ENCODE measurements at places on chromosomes 5 and 9. TPM values are rescaled to one million over a fixed set of nuclear protein-coding genes. Genes with fewer than 3 reads are reported as not detected.

- no peak for DNase-seq
- no peak overlapping the region for H3K4me3 ChIP-seq
Measured at GRCh38 chr5:65061974-65062353, 293.2 kb downstream of the CWC27 start.

DNA sequence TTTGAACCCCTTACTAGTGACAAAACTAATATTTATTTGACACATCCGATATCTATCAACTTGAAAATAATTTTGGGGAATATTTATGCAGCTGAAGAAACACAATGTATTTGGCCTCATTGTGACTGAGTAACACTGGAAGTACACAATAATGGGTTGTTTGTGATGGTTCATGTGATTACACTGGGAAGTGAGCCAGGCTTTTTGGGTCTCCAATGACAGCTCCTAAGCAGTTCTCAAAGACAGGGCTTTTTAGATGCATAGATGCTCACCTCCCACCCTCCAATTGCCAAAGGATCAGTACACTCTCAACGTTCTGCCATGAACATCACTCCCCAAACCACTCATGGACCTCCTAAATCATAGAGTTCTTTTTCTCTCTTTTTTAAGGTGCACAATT lies 170.0 kb downstream of the SLC24A2 start:
- no peak for DNase-seq
- H3K4me3 ChIP-seq, result no peak overlapping the region
- no peaks in the 10 kb centered on the region for H3K36me3 ChIP-seq
- H3K4me1 ChIP-seq, result no peaks in the 10 kb centered on the region

- H3K4me1 ChIP-seq, result no peaks in the 10 kb centered on the region
- H3K36me3 ChIP-seq, result no peaks in the 10 kb centered on the region
- H3K27me3 ChIP-seq, result no peaks in the 10 kb centered on the region
- no peak for DNase-seq
- no peak overlapping the region for H3K27ac ChIP-seq
- H3K4me3 ChIP-seq, result no peak overlapping the region
Measured at GRCh38 chr5:104551628-104552027, 989.0 kb upstream of the NUDT12 start.

DNA sequence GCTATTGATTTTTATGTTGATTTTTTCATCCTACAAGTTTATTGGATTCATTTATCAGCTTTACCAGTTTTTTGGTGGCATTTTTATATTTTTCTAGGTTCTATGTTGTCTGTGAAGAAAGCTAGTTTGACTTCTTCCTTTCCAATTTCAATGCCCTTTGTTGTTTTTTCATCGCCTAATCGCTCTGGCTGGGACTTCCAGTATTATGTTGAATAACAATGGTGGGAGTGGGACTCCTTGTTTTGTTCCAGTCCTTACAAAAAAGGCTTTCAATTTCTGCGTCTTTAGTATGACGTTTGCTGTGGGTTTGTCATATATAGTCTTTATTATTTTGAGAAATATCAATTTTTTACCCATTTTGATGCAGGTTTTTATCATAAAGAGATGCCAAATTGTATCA lies 175.6 kb upstream of the CCNH start:
- H3K36me3 ChIP-seq, result no peaks in the 10 kb centered on the region
- H3K27me3 ChIP-seq, result no peaks in the 10 kb centered on the region
- H3K27ac ChIP-seq, result no peak overlapping the region
- no peaks in the 10 kb centered on the region for H3K4me1 ChIP-seq

DNA sequence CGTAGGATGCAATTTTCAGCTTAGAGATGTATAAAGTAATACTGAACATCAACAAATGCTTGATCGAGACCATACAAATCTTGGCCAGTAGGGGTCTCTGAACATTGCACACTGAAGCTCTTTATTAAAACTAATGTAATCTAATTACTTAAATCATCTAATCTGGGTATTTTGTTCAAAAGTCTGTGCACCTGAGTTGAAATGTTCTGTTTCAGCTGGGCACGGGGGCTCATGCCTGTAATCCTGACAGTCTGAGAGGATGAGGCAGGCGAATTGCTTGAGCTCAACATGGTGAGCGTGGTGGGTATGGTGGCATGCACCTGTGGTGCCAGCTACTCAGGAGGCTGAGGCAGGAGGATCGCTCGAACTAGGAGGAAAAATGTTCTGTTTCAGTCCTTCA lies 41.0 kb downstream of the ESM1 start:
- no peak for DNase-seq
- H3K4me3 ChIP-seq, result no peak overlapping the region
- peaks cover 3% of the 10 kb centered on the region for H3K4me1 ChIP-seq
- H3K27ac ChIP-seq, result no peak overlapping the region
- no peaks in the 10 kb centered on the region for H3K27me3 ChIP-seq

DNA sequence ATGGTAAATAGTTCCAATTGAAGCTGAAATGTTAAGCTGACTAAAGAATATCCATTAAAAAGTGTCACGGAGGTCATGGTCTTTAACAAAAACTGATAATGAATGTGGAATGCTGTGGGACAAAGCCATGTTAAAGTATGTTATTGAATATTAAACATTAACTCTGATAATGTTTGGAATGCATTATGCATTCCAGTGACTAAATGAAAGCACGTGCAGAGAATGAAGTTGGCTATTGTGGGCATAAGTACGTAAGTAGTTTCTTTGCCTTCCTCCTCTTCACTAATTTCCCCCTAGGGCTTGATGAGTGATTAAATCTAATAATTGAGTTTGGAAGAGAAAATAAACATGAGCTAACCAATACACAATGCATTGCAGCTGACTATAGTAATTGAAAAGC lies 640.4 kb upstream of the CDH10 start:
- H3K4me3 ChIP-seq, result no peak overlapping the region
- H3K27me3 ChIP-seq, result no peaks in the 10 kb centered on the region
- no peaks in the 10 kb centered on the region for H3K36me3 ChIP-seq
- DNase-seq, result no peak
- H3K27ac ChIP-seq, result no peak overlapping the region

DNA sequence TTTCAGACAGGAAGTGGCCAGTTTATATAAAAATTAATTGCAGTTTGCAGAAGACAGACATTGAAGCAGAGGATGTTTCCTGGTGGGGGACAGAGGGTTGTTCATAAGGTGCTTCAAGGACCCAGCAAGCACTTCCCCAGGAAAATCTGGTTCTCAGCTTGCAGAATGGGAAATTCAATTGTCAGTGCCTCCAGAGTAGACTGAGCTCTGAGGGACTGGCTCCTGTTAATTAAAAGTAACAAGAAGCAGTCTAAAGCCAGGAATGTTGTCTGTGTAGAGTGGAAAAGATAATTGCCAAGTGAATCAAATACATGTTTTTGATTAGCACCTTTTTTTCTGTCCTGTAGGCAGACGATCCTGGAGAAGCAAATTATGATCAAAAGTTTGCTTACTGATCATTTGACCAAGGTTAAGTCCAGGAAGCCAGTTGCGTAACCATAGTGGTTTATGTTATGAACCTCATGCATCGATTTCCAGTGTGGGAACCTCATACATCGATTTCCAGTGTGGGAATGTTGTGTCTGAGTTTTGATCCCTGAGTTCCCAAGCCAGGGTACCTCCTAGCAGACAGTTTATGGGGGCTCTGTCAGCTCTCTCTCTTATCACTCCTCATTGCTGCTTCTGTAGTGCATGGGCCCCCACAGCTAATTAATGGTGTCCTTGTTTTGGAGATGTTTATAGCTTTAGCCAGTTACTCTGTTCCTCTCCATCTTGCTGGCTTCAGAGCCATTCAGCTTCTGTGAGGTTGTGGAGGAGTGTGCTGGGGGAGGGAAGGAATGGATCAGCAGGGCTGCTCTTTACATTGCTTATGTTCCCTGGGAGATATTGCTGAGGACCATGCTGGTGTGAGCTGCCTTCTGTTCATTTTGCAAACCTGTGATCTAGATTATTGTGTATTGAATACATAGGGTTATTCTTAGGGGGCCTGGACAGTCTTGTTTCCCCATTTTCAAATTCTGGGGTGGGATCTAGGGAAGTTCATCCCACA lies 17.1 kb downstream of the MSANTD3 start:
- H3K4me3 ChIP-seq, result no peak overlapping the region
- H3K27me3 ChIP-seq, result no peaks in the 10 kb centered on the region
- no peak overlapping the region for H3K27ac ChIP-seq
- H3K4me1 ChIP-seq, result no peaks in the 10 kb centered on the region
- DNase-seq, result no peak

DNA sequence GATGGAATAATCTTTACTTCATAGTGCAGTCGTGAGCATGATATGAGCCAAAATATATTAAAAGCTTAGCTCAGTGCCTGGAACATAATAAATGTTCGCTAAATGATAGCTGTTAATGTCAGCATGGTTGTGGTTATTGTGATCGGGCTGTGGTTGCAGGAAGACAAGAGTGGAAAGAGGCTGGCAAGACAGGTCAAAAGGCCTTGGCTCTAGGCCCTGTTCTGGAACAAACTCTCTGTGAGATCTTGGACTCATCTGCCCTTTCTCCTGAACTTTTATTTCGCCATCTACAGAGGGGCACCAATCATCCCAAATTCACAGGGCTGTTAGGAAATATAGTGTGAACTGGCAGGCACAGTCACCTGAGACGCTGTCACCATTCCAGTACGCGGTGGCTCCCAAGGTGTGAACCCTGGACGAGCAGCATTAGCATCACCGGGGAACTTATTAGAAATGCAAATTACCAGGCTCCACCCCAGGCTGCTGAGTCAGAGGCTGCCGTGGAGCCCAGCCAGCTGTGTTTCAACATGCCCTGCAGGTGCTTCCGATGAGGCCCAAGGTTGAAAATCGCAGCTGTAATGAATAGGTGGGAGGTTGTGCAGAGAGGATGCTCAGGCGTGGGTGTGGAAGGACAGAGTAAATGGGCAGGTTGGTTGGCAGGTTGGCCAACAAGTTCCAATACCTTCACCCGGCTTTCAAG lies 50.2 kb upstream of the SAP30L start:
- H3K27ac ChIP-seq, result no peak overlapping the region
- H3K36me3 ChIP-seq, result peaks cover 8% of the 10 kb centered on the region
- no peaks in the 10 kb centered on the region for H3K4me1 ChIP-seq
- H3K4me3 ChIP-seq, result no peak overlapping the region

DNA sequence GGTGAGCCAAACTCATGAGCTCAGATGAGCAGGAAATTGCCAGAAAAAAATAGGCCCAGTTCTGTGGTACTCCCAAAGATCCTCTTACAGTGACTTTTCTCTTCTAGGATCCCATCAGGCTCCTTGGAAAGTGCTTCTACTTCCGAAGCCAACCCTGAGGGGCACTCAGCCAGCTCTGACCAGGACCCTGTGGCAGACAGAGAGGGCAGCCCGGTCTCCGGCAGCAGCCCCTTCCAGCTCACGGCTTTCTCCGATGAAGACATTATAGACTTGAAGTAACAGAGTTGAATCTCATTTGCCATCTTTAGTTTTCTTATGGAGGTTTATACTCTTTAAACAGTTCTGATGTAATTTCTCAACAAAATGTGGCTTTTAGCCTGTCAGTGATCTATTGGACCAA lies 4.0 kb upstream of the SLC2A8 start:
- peaks cover 38% of the 10 kb centered on the region for H3K4me1 ChIP-seq
- no peaks in the 10 kb centered on the region for H3K36me3 ChIP-seq
- H3K27me3 ChIP-seq, result peaks cover 76% of the 10 kb centered on the region
- no peak for DNase-seq
- H3K27ac ChIP-seq, result no peak overlapping the region

DNA sequence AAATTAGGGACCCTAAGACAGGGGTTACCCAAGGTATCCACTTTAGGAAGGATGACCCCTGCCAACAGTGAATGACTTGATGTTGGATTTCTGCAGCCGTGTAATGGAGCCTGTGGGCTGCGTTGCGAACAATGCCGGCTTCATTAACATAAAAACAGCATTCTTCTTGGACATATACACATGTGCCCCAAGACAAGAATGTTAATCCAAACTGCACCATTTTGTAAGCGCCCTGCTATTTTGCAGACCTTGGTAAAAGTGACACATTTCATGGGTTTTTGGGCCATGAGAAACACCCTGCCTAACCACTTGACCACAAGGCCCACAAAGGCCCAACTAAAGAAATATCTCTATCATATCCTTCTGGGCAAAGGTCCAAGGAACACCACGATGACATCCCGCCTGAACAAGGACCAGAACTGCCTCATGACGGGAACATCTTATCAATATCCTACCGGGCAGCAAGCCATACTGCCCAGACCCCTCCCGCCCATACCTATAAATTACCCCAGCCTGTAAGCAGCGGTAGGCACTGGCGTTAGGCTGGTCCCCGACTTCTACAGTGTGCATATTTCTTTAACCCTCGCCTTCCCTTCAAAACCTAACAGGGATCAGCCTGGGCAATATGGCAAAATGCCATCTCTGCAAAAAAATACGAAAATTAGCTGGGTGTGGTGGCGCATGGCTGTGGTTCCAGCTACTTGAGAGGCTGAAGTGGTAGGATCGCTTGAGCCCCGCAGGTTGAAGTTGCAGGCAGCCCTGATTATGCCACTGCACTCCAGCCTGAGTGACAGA lies 9.7 kb upstream of the PDCD1LG2 start:
- no peak overlapping the region for H3K4me3 ChIP-seq
- no peak for DNase-seq
- no peak overlapping the region for H3K27ac ChIP-seq
- H3K4me1 ChIP-seq, result peaks cover 2% of the 10 kb centered on the region
- no peaks in the 10 kb centered on the region for H3K27me3 ChIP-seq
- H3K36me3 ChIP-seq, result no peaks in the 10 kb centered on the region

DNA sequence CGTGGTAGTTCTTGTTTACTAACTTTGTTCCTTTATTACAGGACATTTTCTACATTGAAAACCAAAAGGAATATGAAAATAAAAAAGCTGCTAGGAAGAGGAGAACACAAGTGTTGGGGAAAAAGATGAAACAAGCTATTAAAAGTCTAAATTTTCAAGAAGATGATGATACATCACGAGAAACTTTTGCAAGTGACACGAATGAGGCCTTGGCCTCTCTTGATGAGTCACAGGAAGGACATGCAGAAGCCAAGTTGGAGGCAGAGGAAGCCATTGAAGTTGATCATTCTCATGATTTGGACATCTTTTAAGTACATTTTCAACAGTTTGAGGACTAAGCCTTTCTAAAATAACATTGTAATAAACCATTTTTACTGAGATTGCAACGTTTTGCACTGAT lies 23.8 kb downstream of the PHAX start:
- no peak overlapping the region for H3K27ac ChIP-seq
- H3K4me1 ChIP-seq, result no peaks in the 10 kb centered on the region
- peaks cover 37% of the 10 kb centered on the region for H3K36me3 ChIP-seq
- H3K27me3 ChIP-seq, result no peaks in the 10 kb centered on the region
- H3K4me3 ChIP-seq, result no peak overlapping the region
- no peak for DNase-seq

GRCh38 chr9:76658510-76659231 lies 105.6 kb upstream of the PCA3 start:
- H3K4me1 ChIP-seq, result peaks cover 2% of the 10 kb centered on the region
- DNase-seq, result no peak
- no peaks in the 10 kb centered on the region for H3K27me3 ChIP-seq

TTC16 gene
- total RNA-seq, result 2.1 TPM

KCTD16 gene
- total RNA-seq, result not detected

PCDHB7 gene
- not detected for total RNA-seq

DBH gene
- 1.7 TPM for total RNA-seq

ENC1 gene
- total RNA-seq, result 39.6 TPM
